GM19239 (cell line): ENCODE measurements at places on chromosomes 4 and X.

GRCh38 chrX:54776987-54777672 lies 20.9 kb downstream of the ITIH6 start:
- no peak for DNase-seq

DNA sequence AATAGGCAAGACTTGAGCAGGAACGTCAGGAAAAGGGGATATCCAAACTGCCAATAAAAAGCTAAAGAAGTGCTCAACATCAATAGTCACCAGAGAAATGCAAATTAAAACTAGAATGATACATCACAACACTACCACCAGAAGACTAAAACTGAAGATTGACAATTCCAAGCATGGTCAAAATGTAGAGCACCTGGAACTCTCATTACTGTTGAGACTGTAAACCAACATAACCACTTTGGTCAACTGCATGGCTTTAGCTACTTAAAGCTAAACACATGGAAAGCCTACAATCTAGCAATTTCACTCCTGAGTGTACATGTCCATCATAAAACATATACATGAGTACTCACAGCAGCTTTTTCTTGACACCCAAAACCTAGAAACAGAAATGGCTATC lies 107.4 kb downstream of the ADGRA3 start:
- DNase-seq, result no peak

DNA sequence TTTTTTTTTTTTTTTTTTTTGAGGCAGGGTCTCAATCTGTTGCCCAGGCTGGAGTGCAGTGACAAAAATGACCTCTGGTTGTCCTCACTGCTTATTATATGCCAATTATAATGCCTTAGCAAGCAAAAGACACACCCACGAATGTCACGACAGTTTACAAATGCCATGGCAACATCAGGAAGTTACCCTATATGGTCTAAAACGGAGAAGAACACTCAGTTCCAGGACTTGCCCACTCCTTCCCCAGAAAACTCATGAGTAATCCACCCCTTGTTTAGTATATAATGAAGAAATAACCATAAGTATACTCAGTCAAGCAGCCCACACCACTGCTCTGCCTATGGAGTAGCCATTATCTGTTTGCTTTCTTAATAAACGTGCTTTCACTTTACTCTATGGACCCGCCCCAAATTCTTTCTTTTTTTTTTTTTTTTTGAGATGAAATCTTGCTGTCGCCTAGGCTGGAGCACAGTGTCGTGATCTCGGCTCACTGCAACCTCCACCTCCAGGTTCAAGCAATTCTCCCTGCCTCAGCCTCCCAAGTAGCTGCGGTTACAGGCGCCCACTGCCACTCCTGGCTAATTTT lies 106.2 kb downstream of the SMIM20 start:
- no peak for DNase-seq

GRCh38 chrX:115583496-115584004 lies 22.6 kb downstream of the PLS3 start:
- no peak for DNase-seq

- no peak for DNase-seq
Observed at GRCh38 chrX:69018416-69019072, 146.7 kb downstream of the PJA1 start.

DNA sequence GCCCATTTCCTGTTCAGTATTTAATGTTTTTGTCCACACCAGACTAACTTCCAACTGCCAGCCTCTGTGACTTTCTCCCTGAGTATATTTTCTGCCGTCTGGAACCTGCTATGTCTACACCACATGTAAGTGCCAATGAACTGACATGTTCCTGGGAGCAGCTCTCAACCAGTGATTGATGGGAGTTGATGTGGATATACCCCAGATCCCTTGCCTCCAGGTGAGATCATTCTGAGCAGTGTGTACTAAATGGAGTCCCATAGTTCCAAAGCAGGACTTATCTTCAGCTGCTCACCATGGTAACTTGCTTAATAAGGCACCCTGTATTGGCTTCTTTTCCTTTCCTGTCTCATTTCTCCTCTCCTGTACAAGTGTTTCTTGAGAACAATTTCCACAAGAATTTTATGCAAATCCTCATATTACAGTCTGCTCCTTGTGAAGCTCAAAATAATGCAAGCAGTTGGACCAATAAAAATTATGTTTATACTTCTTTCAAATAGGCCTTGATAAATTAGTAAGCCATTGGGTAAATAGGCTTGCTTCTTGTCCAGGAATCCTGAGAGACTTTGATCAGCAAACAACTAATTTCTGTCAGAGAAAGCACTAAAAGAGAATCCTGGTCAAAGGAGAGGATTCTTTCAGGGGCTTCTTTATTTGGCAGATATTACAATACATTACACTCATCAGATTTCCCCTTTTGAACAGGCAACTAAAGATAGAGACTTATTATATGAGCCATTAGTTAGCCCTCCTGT lies 911.7 kb upstream of the NDST4 start:
- DNase-seq, result no peak

DNA sequence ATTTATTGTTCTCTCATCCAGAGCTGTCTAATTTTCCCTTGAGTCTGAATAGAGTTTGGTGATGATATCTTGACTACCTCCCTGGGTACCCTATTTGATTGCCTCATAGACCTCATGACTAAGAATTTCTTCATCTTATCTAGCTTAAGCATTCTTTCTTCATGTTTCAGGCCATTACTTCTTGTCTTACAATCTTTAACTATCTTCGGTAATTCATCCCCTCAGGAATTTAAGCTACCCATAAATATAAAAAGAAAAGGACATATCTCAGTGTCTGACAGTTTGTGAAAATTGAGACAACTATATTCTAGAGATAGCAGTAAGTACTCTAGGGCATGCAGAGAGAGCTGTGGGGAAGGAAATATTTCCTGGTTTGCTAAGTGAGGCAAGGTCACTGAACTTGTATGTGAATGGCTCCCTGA lies 466.1 kb upstream of the GRID2 start:
- DNase-seq, result no peak

GRCh38 chrX:136115126-136115903 lies 32.0 kb upstream of the FHL1 start:
- DNase-seq, result no peak

DNA sequence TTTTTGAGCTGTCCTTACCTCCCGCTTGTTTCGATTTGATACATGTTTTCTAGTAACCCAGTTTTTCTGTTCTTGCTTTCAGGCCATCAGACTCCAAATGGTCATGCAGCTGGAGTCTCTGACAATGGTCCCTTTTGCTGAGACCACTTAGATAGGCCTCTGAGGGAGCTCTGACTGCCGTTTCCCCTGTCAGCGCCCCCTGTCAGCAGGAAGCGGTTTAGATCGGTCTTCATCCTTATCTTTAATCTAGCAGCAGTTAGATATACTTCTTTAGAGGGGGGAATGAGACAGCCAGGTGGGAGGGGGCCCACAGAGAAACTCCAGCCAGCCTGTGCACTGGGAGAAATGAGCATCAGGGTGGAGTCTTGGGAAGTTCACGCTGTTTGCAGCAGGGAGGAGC lies 457.9 kb downstream of the GPAT3 start:
- no peak for DNase-seq

GRCh38 chrX:154369449-154370299 lies 4.8 kb downstream of the FLNA start:
- DNase-seq, result no peak

GRCh38 chr4:165474784-165475705 lies 96.2 kb downstream of the CPE start:
- no peak for DNase-seq

DNA sequence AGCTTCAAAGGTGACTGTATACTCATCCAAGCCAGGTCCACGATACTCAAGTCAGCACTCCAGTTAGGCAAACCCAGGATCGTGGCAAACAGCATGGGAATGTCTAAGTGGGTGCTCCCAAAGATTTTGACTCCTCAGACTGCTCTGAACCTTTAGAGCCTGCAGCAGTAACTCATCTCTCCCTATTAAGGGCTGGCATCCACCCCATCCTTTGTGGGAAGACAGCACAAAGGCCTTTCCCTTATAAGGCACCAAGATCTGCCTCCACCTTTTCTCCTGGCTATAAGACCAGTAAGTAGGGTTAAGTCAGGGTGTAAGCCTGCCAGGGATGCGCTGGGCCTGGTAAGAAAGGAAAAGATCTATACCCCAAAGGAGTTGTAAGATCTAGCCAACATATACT lies 23.6 kb upstream of the SLC25A43 start:
- DNase-seq, result no peak

- no peak for DNase-seq
Observed at GRCh38 chr4:112859456-112860184, 189.8 kb upstream of the ANK2 start.

GRCh38 chrX:10121787-10122186 lies 35.0 kb upstream of the CLCN4 start:
- DNase-seq, result peak; percentile 52

- DNase-seq, result no peak
Observed at GRCh38 chr4:122479935-122480416, 23.5 kb upstream of the IL2 start.

DNA sequence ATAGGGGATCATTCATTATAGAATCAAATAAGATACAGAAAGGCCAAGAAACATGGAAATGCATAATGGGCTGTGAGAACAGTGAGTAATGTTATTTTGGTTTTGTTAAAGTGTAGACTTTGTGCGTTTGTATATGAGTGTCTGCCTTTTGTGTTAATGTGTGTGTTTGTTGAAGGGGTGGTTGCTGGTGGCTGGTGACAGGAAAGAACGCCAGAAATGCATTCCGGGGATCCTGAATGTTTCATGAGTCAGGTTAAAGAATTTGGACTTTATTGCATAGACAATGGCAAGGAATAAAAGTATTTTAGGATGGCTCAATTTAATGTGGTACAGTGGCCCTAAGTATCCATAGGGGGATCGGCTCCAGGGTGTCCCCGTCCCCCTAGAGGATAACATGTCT lies 1228.9 kb downstream of the PCDH7 start:
- no peak for DNase-seq

- DNase-seq, result no peak
Observed at GRCh38 chr4:166518776-166519175, 645.7 kb downstream of the TLL1 start.

DNA sequence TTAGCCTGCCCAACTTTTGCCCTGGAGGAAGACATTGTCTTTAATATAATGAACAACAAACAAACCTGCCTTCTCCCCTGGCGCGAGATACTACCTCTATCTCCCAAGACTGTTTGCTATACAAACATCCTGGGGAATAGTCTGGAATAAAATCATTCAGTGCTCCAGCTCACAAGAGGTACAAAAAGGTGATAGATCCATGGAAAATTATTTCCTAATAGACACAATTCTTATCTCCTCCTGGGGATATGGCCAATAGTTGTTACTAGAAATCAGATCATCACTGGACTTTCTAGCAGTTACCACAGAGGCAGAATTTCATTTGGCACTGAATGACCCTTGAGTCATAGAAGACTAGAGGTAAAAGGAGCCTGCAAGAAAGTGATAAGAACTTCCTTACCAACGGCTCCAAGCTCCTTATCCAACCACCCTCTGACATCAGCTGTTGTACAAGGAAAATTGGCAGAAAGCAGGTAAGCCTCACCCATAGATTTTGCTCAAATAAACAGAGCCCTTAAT lies 38.1 kb downstream of the MID1 start:
- no peak for DNase-seq

GRCh38 chr4:173288296-173288695 lies 45.9 kb downstream of the HMGB2 start:
- DNase-seq, result no peak

GRCh38 chr4:6914448-6914847 lies 4.8 kb downstream of the TBC1D14 start:
- DNase-seq, result no peak

DNA sequence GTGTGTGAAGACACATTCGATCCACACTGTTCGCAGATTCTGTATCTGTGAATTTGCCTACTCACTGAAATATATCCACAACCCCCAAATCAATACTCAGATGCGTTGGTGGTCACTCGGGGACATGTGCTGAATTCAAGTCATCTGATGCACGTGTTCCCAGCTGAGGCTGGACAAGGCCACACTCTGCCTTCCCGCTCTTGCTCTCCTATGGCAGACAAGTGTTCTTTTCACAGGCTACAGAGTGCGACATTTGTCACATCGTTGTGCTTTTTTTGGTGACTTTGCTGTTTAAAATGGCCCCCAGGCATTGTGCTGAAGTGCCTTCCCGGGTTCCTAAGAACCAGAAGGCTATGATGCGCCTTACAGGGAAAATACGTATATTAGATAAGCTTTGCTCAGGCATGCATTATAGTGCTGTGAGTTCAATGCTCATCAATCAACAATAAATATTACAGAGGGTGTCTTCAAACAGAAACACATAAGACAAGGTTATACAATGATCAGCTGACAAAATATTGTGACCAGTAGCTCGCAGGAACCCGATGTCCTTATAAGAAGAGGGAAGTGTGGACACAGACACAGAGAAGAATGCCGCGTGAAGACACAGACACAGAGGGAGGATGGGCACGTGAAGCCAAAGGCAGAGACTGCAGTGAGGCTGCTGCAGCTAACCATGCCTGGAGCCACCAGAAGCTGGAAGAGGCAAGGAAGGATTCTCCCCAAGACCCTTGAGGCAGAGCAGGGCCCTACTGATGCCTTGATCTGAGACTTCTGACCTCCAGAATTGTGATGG lies 42.0 kb downstream of the IRF2 start:
- no peak for DNase-seq

GRCh38 chrX:96841325-96841724 lies 42.4 kb upstream of the RPA4 start:
- no peak for DNase-seq
